ENCODE measurements at places on chromosomes 2 and 18.

GRCh38 chr2:72220170-72220569, 72.5 kb upstream of the CYP26B1 start:
- DNase-seq: peak; percentile 40

DNA sequence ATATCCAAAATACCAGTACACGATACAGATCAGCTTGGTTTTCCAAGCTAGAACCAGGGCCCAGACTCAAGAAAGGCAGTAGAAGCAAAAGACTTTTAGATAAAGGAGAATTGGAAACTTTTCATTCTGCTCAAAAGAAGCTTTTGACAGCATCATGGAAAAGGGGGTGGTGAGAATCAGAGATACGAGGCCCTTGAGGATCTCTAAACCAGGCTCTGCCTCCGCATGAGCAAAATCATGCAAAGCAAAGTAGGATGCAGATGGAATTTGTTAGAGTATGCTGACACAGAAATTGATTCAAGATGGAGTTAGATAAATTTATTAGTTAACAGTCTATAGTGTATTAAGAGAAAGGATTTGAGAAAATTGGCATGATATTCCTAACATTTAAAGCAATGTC, 39.8 kb downstream of the FAM98A start:
- DNase-seq: no peak

GRCh38 chr2:44772131-44772530, 169.4 kb upstream of the SIX3 start:
- DNase-seq: no peak

- no peak for DNase-seq
These were observed 12.4 kb upstream of the GPD2 start for GRCh38 chr2:156423674-156424282.

All from hematopoietic multipotent progenitor cell treated with erythropoietin and hydrocortisone succinate and interleukin-3 and kit ligand, for 6 days (in vitro differentiated cells).